ENCODE measurements at places on chromosomes 7 and 10. TPM values are rescaled to one million over a fixed set of nuclear protein-coding genes. Genes with fewer than 3 reads are reported as not detected.

The FOXI2 gene
- not detected for polyA plus RNA-seq

The DNAJB6 gene
- 427 TPM for polyA plus RNA-seq

The ZKSCAN5 gene
- polyA plus RNA-seq = 18.6 TPM

The SPAG6 gene
- not detected for polyA plus RNA-seq

The ATP6V0A4 gene
- 0.81 TPM for polyA plus RNA-seq

The SPDYE2 gene
- polyA plus RNA-seq = not detected

The HERPUD2 gene
- 22.1 TPM for polyA plus RNA-seq

The ELFN1 gene
- polyA plus RNA-seq = 11.8 TPM

The PUS7 gene
- 9.2 TPM for polyA plus RNA-seq

The CLRN3 gene
- polyA plus RNA-seq = not detected

The IFIT3 gene
- polyA plus RNA-seq = not detected

The PSD gene
- 68.8 TPM for polyA plus RNA-seq

The C10orf53 gene
- polyA plus RNA-seq = not detected

The GDF2 gene
- not detected for polyA plus RNA-seq

The CALCR gene
- polyA plus RNA-seq = 3.6 TPM

The AGAP9 gene
- polyA plus RNA-seq = 14.5 TPM

The LLCFC1 gene
- polyA plus RNA-seq = not detected

The GATA3 gene
- polyA plus RNA-seq = not detected

The GIMAP4 gene
- polyA plus RNA-seq = not detected

The CH25H gene
- 0.22 TPM for polyA plus RNA-seq

The ELN gene
- polyA plus RNA-seq = not detected

The BICC1 gene
- polyA plus RNA-seq = 7.6 TPM

The EIF5AL1 gene
- 0.08 TPM for polyA plus RNA-seq

The HOXA1 gene
- not detected for polyA plus RNA-seq

The NCF1 gene
- 0.70 TPM for polyA plus RNA-seq

The RPEL1 gene
- not detected for polyA plus RNA-seq

The SLC13A4 gene
- polyA plus RNA-seq = 1.4 TPM

All from neural cell (in vitro differentiated cells).